ENCODE measurements at places on chromosomes 3 and 15. TPM values are rescaled to one million over a fixed set of nuclear protein-coding genes. Genes with fewer than 3 reads are reported as not detected.

DNA sequence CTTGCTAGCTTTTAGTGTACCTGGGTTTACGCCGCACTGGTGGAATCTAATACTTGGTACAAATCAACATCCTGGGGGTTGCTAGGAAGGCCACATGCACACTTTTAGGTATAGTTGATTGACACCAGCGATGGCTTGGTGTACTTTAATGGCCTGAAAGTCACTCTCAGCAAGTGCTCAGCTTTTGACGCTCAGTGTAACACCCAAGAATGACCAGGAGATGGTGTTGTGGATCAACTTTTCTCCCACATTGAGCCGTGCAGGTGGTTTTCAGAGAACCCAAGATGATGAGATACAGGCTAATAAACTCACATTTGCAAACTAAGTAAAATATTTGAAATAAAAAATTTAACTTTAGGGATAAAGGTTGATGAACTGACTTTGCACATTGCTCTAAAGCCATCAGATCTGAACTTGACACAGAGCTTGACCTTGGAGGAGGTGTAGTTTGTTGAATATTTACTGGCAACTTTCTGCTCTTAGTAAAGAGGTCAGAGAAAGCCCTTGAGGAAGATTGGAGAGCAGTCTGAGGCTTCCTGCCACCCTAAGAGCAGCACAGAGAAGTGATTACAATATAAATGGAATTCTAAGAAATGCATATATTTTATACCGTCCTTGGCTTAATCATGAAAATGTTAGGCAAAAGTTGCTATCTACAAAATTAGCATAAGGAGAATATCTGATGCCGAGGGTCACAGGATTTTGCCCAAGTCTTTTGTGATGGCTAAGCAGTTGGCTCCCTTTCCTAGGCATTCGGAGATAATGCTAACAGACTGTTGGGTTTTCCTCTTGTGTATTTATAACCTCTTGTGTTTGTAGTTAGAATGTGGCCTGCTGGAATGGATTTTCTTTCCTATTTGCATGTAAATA lies 143.4 kb upstream of the RASGRP1 start:
- peak; percentile 82 for DNase-seq

DNA sequence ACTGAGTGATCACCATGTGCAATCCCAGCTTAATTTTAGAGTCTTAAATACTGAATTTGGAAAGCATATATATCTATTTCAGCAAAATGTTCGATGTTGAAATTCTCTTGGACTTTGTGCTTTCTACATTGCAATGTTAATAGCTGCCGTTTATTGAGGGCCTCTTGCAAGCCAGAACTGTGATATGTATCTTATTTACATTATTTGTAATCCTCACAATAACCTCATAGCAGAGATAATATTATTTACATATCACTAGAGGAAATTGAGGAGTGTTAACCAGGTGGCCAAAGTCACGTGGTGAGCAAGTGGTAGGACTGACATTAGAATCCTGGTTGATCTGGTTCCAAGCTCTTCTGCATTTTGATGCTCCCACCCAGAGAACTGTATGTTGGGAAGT lies 254.1 kb downstream of the SLC9A9 start:
- no peak for DNase-seq

DNA sequence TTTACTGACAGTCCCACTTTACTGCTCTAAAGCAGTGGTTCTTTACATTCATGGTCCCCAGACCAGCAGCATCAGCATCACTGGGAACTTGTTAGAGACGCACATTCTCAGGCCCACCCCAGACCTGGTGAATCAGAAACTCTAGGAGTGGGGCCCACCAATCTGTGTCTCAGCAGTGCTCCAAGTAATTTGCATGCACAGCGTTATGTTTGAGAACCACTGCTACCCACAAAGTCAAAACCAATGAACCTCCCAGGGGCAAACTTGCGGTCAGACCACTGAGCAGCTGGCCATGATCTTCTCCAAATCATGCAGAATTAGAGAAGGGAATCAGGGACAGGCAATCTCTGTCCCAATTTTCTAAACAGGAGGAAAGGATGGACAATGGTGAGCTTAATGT lies 58.5 kb downstream of the ST8SIA2 start:
- no peak for DNase-seq

GRCh38 chr3:129747136-129747535 lies 140.7 kb upstream of the PLXND1 start:
- no peak for DNase-seq

DNA sequence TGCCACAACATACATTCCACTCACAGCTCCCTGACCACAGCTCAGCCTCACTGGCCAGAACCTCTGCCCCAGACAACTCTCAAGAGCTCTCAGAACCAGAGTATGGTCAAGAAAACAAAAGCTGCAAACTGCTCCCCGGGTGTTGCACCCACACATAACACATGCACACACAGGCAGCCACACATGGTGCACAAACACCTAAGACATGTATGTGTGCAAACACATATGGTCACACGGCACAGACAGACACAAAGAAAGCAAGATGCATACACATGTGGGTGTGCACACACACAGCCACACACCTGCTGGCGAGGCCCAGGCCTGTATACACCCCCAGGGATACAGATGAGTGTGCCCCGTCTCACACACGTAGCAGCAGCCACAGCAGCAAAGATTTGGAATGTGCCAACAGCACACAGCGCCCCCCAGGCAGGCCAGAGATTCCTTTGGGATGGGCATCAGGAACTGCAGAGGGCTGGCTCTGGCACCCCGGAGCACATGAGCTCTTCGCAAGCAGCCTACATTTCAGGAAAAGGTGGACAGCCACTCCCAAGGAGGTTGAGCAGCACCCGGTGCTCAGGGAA lies 6.6 kb downstream of the KLF15 start:
- DNase-seq = no peak

DNA sequence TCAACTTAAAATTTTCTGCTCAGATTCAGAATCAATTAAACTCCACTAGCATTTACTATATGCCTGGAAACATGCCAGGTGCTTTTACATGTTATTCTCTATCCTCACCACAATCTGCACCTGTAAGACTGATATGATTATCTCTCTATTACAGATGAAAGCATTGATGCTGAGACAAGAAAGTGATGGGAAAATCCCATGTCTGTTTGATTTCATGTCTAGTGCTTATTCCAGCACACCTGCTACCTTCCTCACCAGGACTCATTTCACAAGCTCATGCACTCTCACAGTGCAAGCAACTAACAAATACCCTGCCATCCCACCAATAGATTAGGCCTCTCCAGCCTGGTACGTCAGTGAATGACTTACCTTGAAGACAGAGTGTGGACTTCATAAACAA lies 25.0 kb upstream of the BCL6 start:
- DNase-seq = no peak

PRKCI gene
- 23.1 TPM for total RNA-seq

DNA sequence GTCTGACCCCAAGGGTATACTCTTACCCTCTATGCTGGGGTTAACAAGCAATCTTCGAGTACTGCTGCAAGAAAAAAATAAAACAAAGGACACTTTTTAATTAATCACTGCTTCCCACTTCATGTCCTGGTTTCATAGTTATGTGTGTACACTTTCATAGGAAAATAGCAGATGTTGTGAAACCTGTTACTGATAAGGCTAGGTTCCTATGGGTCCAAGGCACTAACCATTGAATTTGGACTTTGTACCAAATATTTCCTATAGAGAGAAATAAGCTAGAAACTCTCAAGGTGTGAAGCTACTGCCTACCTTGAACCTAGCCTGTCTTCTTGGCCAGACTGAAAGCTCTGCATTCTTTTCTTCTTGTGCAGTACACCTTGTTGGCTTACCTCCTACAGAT lies 14.6 kb upstream of the GPR160 start:
- DNase-seq = no peak

CADPS gene
- total RNA-seq = not detected

GRCh38 chr3:123920868-123921267 lies 36.7 kb upstream of the MYLK start:
- DNase-seq = no peak

All from lung microvascular endothelial cell (primary cell).